ENCODE measurements at places on chromosomes 3 and 15.

DNA sequence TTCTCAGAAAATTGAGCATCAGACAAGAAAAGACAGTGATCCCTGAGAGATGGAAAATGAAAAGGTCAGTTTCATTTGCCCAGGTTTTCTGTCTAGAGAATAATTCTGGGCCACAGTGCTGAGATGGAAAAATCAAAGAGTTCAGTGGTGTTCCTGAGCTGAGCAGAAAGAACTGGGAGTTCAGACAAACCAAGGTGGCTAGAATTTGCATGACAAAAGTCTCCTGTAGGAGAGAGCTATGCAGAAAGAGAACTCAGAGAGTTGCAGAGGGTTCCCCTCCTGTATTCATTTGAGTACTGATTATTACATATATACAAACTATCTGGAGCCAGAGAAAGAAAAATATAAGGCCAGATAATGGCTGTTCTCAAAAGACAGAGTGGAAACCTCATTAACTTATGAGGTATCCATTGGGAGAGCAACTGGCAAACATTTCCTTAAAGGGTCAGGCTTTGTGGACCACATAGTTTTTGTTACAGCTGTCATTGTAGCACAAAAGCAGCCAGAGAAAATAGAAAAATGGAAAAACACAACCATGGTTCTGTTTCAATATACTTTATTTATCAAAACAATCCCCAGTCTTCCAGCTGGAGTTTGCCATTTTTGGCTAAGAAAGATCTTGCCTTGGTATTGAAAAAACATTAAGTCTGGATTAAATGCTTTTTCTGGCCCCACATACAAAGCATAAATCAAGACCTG, 1004.1 kb downstream of the TBL1XR1 start:
- no peak for DNase-seq

GRCh38 chr3:195080571-195081151, 190.3 kb downstream of the XXYLT1 start:
- DNase-seq = no peak

DNA sequence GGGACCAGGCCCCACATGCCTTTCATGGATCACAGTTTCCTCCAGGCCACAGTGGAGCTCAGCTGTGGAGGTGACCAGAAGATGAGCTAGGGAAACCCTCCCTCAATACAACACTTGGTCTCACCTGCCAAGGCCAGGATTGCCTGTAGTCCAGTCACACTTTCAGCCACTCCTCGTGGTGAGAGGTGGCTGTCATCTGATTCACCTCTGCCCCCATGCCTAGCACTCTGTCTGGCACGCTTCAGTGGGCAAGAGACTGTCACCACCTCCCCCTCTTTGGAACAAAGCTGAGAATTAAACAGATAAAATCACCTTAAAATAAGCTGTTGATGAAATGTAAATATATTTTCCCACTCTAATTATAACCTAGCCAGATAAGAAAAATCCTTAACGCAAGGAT, 4.0 kb upstream of the IL17RD start:
- no peak for DNase-seq

- no peak for DNase-seq
Measured at GRCh38 chr15:70801109-70801508, 37.8 kb upstream of the UACA start.

DNA sequence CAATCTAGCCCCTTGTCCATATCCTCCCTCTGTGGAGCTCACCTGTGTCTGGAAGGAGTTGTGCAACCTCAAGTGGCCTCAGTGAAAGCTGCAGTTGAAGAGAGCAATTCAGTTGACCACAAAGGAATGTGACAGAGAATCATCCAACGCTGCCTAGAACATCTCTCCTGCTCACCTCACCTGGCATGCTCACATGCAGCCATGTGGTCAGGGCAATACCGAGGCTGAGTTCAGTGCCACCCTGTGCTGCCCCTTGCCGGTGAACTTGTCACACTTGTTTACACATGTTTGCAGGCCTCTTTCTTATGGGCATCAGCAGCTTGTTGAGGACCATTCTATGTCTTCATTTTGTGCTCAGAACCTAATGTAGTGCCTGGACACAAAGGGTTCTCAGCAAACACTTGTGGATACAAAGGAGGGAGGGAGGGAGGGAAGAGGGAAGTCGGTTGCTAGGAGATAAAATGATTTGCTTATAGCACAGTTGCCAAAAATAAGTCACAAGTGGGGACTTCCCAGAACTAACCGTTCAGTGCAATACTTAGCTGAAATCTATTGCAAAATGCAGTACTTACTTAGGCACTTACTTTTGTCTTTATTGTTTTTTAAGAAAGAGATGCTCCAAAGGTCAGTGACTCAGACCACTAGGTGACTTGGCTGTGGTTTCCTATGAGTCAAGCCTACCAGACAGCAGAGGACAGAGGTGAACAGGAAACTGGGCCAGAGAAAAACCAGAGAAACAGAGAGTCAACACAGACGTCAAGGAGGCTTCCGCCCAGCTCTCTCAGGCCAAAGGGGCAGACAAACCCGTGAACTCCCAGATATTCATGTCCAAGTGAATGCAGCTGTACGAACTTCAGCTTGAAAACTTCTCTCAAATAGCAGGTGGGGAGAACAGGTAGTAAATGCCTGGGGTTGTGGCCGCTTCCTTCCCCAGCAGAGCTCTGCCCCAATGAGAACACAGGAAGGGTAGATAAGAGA, 227.8 kb upstream of the CTNNB1 start:
- peak; percentile 71 for DNase-seq

DNA sequence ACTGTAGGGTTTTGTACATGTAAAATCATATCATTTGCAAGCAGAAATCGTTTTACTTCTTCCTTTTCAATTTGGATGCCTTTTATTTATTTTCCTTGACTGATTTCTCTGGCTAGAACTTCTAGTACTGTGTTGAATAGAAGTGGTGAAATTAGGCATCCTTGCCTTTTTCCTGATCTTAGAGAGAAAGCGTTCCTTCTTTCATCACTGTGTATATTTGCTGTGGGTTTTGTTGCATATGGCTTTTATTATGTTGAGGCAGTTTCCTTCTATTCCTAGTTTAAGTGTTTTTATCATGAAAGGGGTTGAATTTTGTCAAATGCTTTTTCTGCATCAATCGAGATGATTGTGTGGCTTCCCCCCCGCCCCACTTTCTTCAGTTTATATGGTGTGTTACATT, 140.9 kb downstream of the ATG7 start:
- DNase-seq = no peak

DNA sequence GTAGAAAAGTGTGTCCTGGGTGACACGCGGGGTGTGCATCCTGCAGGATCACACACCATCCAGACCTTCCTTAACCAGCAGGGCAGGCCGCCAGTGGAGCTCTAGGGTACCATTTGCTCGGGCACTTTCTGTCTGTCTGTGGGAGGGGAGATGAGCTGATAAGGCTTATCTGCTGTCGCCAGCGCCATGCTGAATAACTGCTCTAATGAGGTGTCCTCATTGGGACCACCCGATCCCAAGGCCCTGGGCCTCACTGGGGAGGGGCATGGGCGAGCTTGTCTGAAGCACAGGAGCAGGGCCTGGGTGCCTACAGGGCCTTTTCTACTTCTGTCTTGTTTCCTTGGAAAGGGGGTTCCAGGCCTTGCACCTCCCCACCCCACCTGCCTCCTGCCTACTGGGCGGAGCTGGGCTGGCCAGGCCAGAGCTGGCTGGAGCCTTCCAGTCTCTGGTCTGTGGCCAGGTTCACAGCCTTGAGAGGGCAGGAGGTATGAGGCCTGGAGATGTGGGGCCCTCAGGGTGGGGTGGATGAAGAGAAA, 2.5 kb upstream of the GATA2 start:
- peak; percentile 79 for DNase-seq

DNA sequence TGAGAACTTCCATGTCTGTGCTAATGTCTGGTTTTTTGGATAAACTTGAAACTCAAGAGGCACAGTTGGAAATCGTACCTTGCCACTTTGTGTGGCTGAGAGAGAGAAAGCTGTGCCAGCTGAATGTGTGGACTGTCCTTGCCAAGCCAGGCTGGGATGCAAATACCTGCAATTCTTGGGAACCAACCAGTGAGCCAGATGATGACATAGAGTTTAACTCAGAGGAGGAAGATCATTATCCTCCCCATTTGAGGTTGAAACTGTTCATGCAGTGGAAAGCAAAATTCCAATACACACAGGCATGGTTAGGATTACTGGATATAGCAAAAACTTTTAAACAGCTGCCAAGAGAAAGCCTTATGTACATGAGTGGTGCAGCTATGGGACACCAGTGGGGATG, 451.4 kb upstream of the NPAP1 start:
- DNase-seq = no peak

GRCh38 chr3:77227567-77227966, 187.7 kb downstream of the ROBO2 start:
- no peak for DNase-seq

DNA sequence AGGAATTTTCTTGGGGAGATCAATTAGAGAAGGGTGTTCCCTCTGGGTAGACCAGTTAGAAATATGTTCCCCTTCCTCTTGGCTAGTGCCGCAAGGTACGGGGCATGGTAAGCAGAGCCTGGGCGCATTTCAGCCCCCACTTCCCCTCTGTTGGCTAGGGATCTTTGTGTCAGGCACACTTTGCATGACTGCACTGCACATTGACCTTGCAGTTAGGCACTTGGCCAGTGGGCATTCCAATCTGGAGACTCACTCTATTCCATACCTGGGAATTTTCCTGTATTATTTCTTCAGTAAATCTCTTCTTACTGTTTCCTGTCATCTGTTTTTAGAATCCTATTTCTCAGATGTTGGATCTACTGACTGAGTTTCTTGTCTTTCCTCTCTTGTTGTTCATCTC, 30.0 kb upstream of the CACNA1D start:
- no peak for DNase-seq

DNA sequence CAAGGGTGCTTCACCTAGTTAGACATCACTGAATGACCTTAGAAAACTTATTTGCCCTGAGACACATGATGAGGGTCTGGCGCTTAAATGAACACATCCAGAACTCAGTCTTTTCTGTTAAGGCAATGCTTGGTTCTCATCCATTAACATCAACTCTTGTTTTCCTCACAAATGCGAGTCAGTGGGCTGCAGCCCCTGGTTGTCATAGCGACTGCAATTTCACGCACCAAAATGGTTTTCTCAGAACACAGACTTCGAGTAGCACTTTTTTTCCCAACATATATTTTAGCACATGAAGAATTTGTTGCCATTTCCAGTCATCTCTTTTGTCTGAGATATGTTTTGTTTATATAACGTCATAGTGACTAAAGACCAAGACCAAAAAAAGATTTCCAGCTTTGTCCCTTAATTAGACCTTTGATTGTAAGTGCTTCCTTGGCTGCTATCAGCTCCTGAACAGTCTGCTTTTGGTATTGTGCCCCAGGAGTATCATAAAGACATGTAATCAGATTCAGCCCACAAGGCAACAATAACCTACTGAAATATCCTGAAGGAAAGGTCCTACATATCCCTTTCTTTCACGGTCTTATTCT, 68.5 kb downstream of the GPR176 start:
- no peak for DNase-seq

DNA sequence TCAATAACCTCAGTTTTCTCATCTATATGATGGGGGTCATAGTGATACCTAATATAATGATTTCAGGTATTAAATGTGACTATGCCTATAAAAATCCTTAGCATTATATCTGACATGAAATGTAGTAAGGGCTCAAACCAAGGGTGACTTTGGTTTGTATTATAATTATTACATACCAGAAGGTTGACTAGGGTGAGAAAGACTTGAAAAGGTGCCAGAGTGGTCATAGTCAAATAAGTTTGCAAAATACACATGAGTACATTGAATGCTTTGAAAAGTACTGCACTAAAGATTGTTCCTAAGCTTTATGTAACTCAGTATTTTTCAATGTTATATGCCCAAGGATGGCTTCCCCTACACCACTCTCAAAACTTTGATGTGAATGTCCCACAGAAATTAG, 297.2 kb downstream of the ARPP21 start:
- no peak for DNase-seq

DNA sequence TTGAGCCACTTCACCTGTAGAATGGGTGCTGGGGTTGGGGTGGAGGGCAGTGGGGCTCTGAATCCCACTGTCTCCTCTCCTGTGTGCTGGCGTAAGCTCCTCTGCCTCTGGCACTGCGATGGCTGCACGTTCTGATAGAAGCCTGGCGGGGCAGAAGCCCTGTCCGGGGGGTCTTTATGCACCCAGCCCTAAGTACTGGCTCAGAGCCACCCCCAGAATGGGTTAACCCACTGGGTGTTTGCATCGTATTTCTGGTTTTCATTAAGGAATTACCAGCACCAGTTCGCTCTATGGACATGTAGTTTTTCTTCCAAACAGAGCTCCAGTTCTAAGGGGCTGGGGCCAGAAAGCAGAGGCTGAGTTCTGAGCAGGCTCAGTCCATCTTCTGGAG, 37.7 kb upstream of the CDCP1 start:
- no peak for DNase-seq

Data from OCI-M1 (cell line).